ENCODE measurements at places on chromosomes 3 and 15. TPM values are rescaled to one million over a fixed set of nuclear protein-coding genes. Genes with fewer than 3 reads are reported as not detected.
A peak's percentile ranks its signal among the peaks of the same experiment; 100 is the strongest.

Gene TNFAIP8L3
- 0.75 TPM for total RNA-seq

Gene HRG
- 1.1 TPM for total RNA-seq

Gene PRSS50
- not detected for total RNA-seq

Gene NR2F2
- 14.6 TPM for total RNA-seq

Gene KLHL40
- 197 TPM for total RNA-seq

Gene TJP1
- 42.3 TPM for total RNA-seq

DNA sequence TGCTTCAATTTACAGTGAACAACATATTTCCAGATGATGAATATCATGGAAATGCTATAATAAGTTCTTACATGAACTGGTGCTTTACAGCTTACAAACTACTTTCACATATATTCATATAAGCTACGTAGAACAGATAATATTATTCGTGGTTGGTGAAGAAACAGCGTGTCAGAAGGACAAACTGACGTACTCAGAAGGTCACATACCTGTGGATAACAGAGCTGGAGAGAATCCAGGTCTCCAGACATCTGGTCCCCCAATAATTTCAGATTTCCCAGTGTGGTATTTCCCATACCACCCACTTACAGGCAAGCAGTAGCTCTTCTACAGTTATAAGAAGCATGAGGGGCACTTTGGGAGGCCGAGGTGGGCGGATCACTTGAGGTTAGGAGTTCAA is 156.6 kb downstream of the PLD1 start:
- H3K4me3 ChIP-seq: no peak overlapping the region
- peaks cover 11% of the 10 kb centered on the region for H3K4me1 ChIP-seq

- H3K27me3 ChIP-seq: no peaks in the 10 kb centered on the region
- H3K36me3 ChIP-seq: no peaks in the 10 kb centered on the region
- no peak overlapping the region for H3K4me3 ChIP-seq
- no peak for DNase-seq
- H3K27ac ChIP-seq: no peak overlapping the region
- H3K4me1 ChIP-seq: no peaks in the 10 kb centered on the region
These were observed 482.2 kb upstream of the CFAP20DC start for GRCh38 chr3:59531994-59532393.

- H3K27ac ChIP-seq: peak overlapping the region; percentile 73
- no peak overlapping the region for H3K4me3 ChIP-seq
- no peak for DNase-seq
- H3K36me3 ChIP-seq: no peaks in the 10 kb centered on the region
- peaks cover 60% of the 10 kb centered on the region for H3K4me1 ChIP-seq
These were observed 81.1 kb downstream of the FILIP1L start for GRCh38 chr3:100033184-100033583.

GRCh38 chr3:132318451-132318850 is 1.2 kb downstream of the ACP3 start:
- H3K4me3 ChIP-seq: no peak overlapping the region
- H3K36me3 ChIP-seq: no peaks in the 10 kb centered on the region
- no peak overlapping the region for H3K27ac ChIP-seq
- no peaks in the 10 kb centered on the region for H3K27me3 ChIP-seq

GRCh38 chr3:157542711-157543500 is 39.7 kb upstream of the VEPH1 start:
- no peaks in the 10 kb centered on the region for H3K36me3 ChIP-seq
- DNase-seq: peak; percentile 46
- peaks cover 3% of the 10 kb centered on the region for H3K27me3 ChIP-seq

DNA sequence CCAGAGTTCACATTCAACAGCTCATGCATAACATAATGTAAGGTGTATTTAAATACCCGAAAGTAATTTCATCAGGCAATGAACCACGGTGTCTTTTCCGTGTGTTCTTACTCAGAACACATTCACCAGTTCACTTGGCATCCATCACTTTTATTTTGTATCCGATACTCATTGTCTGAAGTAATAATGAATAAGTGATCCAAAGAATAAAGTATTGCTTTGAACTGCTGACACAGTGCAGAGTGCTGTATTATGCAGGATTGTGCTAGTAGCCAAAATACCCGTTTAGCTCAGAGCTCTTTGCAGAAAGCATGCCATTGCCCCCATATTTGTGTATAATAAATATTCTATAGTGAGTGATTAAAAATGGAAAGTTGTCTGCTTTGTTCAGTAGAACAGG is 460.9 kb upstream of the KCNMB2 start:
- DNase-seq: no peak
- peaks cover 8% of the 10 kb centered on the region for H3K4me1 ChIP-seq
- H3K36me3 ChIP-seq: no peaks in the 10 kb centered on the region

- H3K4me1 ChIP-seq: no peaks in the 10 kb centered on the region
- no peaks in the 10 kb centered on the region for H3K27me3 ChIP-seq
- H3K27ac ChIP-seq: no peak overlapping the region
- no peaks in the 10 kb centered on the region for H3K36me3 ChIP-seq
- DNase-seq: no peak
These were observed 88.4 kb upstream of the PLSCR4 start for GRCh38 chr3:146339349-146339748.

- H3K4me3 ChIP-seq: no peak overlapping the region
- no peaks in the 10 kb centered on the region for H3K4me1 ChIP-seq
- H3K36me3 ChIP-seq: no peaks in the 10 kb centered on the region
- no peaks in the 10 kb centered on the region for H3K27me3 ChIP-seq
- no peak overlapping the region for H3K27ac ChIP-seq
- no peak for DNase-seq
These were observed 24.3 kb upstream of the GCNT3 start for GRCh38 chr15:59587085-59587826.

- no peaks in the 10 kb centered on the region for H3K36me3 ChIP-seq
- H3K27me3 ChIP-seq: no peaks in the 10 kb centered on the region
- DNase-seq: no peak
- H3K4me1 ChIP-seq: no peaks in the 10 kb centered on the region
- no peak overlapping the region for H3K27ac ChIP-seq
These were observed 414.5 kb downstream of the GRM7 start for GRCh38 chr3:7275396-7275795.

DNA sequence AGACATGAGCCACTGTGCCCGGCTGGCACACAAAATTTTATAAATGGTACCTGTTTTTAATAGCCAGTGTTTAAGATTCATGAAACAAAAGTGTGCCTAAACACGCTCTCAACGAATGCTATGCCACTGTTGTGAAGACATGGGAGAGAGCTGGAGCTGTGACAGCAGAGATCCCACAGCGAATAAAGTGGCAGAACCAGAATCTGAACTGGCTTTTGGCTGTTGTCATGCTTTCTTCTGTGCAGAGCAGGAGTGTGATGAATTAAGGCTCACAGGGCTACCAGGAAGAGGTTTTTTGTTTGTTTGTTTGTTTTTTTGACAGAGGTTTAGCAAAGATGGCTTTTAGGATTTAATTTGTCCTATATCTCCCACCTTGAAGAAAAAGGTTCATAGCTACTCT is 14.5 kb downstream of the PTPRG start:
- H3K27ac ChIP-seq: no peak overlapping the region
- no peaks in the 10 kb centered on the region for H3K27me3 ChIP-seq
- no peak overlapping the region for H3K4me3 ChIP-seq
- H3K36me3 ChIP-seq: no peaks in the 10 kb centered on the region
- peaks cover 26% of the 10 kb centered on the region for H3K4me1 ChIP-seq

DNA sequence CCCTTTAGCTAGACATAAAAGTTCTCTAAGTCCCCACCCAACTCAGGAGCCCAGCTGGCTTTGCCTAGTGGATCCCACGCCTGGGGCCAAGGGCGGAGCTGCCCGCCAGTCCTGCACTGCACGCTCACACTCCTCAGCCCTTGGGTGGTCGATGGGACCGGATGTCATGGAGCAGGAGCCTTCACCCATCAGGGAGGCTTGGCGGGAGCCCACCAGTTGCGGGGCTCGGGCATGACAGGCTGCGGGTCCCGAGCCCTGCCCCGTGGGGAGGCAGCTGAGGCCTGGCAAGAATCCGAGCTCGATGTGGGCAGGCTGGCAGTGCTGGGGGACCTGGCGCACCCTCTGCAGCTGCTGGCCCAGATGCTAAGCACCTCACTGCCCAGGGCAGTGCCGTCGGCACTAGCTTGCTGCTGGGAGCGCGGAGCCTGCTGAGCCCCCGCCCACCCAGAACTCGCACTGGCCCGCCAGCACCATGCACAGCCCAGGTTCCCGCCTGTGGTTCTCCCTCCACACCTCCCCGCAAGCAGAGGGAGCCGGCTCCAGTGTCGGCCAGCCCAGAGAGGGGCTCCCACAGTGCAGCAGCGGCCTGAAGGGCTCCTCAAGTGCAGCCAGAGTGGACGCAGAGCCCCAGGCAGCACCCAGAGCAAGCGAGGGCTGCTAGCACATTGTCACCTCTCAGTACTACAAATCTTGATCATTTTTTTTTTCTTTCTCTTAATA is 391.4 kb upstream of the NDN start:
- H3K36me3 ChIP-seq: no peaks in the 10 kb centered on the region
- no peak for DNase-seq
- no peak overlapping the region for H3K4me3 ChIP-seq
- H3K27me3 ChIP-seq: no peaks in the 10 kb centered on the region

GRCh38 chr3:133049491-133049890 is 11.3 kb downstream of the TMEM108 start:
- no peaks in the 10 kb centered on the region for H3K36me3 ChIP-seq
- peaks cover 13% of the 10 kb centered on the region for H3K4me1 ChIP-seq
- H3K27ac ChIP-seq: no peak overlapping the region

DNA sequence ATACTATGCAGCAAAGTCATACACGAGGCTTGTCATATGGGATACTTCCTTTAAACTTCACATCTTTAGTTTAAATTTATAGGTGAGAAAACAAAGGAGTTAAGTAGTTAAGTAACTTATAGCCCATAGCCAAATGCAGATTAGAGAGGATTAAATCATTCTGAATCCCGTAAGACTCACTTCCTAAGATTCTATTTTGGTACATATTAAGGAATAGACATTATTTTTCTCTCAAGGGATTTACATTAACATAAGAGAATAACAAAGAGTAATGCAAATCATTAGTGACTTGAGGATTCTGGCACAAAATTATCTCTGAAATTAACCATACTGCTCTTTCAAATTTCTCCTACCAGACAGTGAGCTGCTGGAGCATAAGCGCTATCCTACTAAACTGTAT is 747.4 kb upstream of the ARPP21 start:
- H3K27ac ChIP-seq: no peak overlapping the region
- no peaks in the 10 kb centered on the region for H3K36me3 ChIP-seq
- no peak for DNase-seq
- no peaks in the 10 kb centered on the region for H3K27me3 ChIP-seq
- no peaks in the 10 kb centered on the region for H3K4me1 ChIP-seq

GRCh38 chr15:82810890-82811426 is 1.5 kb downstream of the WHAMM start:
- H3K27ac ChIP-seq: peak overlapping the region; percentile 94
- no peaks in the 10 kb centered on the region for H3K27me3 ChIP-seq
- no peak for DNase-seq
- H3K4me1 ChIP-seq: peaks cover 64% of the 10 kb centered on the region
- H3K36me3 ChIP-seq: peaks cover 28% of the 10 kb centered on the region

DNA sequence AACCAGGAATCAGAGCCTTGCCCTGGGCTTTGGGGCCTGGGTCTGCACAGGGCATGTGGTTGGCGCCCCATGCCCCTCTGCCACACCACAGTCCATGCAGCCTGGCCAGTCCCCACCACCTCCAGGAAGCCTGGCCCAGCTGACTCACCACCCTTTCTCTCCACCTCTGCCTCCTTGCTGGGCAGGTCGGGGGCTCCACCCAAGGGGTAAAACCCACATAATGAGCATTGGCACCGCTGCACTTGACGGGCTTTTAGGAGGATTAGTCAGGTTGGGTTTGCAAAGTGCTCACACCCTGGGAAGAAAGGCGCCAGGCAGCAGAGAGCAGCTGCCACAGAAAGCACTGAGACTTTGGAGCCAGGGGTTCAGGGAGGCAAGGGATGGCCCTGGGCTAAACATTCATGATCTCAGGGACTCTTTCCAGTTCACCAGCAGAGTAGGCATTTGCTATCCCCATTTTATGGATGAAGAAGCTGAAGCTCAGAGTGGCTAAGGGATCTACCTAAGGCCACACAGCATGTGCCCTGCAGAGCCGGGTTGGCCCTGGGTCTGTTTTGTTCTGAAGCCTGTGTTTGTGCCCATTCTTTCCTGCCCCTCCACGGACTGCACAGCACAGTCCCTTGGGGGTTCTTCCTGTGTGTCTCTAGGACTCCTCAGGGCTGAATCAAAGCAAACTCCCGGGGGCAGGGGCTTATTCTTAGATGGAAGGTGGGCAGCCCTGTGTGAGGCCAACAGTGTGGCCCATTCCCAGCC is 113.4 kb downstream of the ETFA start:
- DNase-seq: no peak
- H3K4me3 ChIP-seq: no peak overlapping the region
- H3K36me3 ChIP-seq: no peaks in the 10 kb centered on the region
- peaks cover 51% of the 10 kb centered on the region for H3K4me1 ChIP-seq

- H3K36me3 ChIP-seq: no peaks in the 10 kb centered on the region
- H3K27ac ChIP-seq: no peak overlapping the region
- DNase-seq: no peak
- no peaks in the 10 kb centered on the region for H3K27me3 ChIP-seq
- no peaks in the 10 kb centered on the region for H3K4me1 ChIP-seq
These were observed 53.2 kb downstream of the CD200R1L start for GRCh38 chr3:112793326-112794081.

- H3K36me3 ChIP-seq: no peaks in the 10 kb centered on the region
- H3K27me3 ChIP-seq: peaks cover 3% of the 10 kb centered on the region
- H3K4me1 ChIP-seq: no peaks in the 10 kb centered on the region
- no peak overlapping the region for H3K4me3 ChIP-seq
These were observed 13.0 kb upstream of the SEC62 start for GRCh38 chr3:169953462-169954141.

DNA sequence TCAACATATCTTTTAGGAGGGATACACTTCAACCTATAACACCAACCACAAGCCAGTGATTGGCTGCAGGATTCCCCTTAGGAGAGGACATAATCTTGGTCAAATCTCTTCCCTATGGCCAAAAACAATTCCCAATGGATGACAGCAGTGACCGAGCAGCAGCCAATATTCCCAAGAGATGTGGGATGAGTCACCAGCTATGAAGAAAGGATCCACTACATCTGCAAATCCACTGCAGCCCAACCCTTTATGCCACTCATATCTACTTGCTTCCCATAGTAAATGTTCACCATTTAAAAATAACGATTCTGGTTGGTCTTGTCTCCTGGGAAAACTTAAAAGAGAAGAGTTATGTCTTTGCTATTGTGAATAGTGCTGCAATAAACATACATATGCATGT is 4.5 kb upstream of the IQCF5 start:
- no peak overlapping the region for H3K4me3 ChIP-seq
- no peaks in the 10 kb centered on the region for H3K4me1 ChIP-seq
- H3K36me3 ChIP-seq: no peaks in the 10 kb centered on the region
